ENCODE measurements at places on chromosomes 16 and 17.
A peak's percentile ranks its signal among the peaks of the same experiment; 100 is the strongest.

- no peak for DNase-seq
Measured at GRCh38 chr17:76076146-76076764, 1.7 kb downstream of the GALR2 start.

- DNase-seq = no peak
Measured at GRCh38 chr17:10875984-10876555, 38.2 kb upstream of the PIRT start.

DNA sequence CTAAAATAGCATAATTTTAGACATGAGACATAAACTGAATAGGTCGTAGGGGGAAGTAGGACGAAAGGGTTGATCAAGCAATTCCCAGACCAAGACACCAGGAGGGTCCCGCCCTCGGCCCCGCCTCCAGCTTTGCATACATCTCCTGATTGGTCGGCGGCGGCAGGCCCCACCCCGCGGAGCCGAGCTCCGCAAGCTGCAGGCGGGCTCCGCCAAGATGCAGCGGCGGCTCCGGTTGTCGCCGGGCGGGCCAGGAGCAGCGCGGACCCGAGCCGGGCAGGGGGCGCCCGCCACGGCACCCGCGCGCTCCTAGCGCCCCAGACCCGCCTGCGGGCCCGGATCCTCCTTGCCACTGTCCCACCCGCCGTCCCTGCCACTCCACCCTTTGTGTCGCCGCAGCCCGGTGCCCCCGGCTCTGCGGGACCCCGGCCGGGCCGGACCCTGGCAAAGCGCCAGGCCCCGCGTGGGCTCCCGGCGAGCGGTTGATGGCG lies at the start of gene CDR2L:
Gene CDR2L (plus strand): TSS at position 215 of the 491 bp plus-strand sequence. CDS start 412 bp downstream, outside the sequence.
- peak; percentile 82 for DNase-seq

- DNase-seq = no peak
Measured at GRCh38 chr17:65559804-65560627, 1.4 kb downstream of the AXIN2 start.

DNA sequence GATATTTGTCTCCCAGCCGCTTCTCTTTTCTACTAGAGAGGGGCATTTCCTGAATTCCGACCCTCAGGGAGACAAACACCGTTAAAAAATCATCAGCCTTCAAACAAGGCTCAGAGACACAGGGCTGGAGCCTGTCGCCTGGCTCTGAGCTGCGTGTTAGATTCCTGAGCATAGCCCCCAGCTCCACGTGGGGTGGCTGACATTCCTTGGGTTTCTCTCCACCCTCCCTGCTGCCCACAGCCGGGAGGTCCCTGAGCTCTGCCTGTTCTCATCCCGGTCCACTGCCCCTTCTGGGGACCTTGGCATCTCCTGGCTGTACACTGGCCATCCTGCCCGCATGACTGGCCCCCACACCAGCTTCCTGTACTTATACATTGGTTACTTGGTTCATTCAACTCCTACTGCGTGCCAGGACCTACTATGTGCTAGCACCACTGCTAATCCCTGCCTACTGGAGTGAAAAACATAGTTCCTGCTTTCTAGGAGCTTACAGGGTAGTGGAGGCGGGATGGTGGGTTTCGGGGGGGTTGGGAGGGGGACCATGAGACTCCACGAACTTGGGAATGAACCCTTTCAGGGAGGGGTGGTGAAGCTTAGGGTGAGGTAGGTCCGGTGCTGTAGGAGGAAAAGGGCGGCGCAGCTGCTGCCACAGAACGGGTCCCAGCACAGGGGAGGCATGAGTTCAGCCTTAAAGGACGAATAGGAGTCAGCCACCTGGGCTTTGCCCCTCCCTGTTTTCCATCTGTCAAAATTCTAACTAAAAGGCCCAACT lies 52.1 kb upstream of the TMEM132E start:
- no peak for DNase-seq

- DNase-seq = no peak
Measured at GRCh38 chr17:5203908-5204294, 12.2 kb upstream of the ZNF594 start.

DNA sequence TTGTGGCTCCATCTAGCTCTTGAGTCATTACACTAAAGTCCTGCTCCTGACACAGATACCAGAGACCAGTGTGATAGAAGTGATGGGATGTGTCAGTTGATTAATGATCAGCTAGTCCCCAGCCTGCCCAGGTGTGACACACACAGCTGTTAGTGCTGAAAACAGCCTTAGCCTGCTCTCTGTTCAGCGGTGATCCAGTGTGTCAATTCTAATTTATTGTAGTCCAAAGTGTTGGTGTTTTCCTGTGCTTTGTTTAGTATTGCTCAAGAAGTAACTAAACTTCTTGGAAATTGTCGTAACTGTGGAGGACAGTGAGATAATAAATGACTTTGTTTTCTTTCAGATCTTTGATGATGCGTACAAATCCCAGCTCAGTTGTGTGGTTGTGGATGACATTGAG lies 92.3 kb downstream of the WNT3 start:
- DNase-seq = no peak

DNA sequence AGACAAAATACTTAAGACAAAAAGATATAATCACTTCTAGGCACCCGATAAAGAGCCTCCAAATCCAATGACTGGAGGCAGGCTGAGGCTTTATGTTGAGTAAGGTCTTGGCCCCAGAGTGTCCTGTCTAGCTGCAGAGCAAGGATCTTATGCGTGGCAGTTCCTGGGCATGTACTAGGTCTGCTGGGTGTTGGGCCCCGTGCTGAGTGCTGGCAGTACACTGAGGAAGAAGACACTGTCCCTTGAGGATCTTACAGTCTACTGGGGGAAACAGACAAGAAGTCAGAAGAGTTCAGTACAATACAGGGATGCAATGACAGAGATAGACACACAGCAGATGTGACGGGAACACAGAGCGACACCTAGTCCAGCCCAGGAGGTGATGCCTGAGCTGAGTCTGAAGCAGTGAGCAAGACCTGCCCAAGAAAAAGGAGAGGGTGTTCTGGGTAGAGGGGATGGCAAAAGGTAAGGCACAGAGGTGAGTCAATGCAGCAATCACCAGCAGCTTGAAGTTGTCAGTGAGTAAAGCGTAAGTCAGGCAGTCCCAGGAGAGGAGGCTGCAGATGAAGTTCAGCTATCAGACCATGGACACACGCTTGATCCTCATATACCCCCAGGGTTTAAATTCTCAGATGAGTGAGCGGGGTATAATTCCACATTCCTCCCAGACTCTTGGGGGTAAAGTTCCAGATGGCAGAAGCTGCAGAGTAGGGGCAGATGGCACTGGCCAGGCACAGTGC lies 18.1 kb downstream of the MAP3K14 start:
- DNase-seq = no peak

GRCh38 chr17:61221181-61221580 lies 178.5 kb upstream of the TBX2 start:
- no peak for DNase-seq

- no peak for DNase-seq
Measured at GRCh38 chr16:8587065-8587464, 3.2 kb downstream of the TMEM114 start.

GRCh38 chr17:4768298-4768697 lies 3.4 kb upstream of the TM4SF5 start:
- DNase-seq = no peak

- DNase-seq = no peak
Measured at GRCh38 chr16:71524566-71525553, 1.4 kb upstream of the CHST4 start.

DNA sequence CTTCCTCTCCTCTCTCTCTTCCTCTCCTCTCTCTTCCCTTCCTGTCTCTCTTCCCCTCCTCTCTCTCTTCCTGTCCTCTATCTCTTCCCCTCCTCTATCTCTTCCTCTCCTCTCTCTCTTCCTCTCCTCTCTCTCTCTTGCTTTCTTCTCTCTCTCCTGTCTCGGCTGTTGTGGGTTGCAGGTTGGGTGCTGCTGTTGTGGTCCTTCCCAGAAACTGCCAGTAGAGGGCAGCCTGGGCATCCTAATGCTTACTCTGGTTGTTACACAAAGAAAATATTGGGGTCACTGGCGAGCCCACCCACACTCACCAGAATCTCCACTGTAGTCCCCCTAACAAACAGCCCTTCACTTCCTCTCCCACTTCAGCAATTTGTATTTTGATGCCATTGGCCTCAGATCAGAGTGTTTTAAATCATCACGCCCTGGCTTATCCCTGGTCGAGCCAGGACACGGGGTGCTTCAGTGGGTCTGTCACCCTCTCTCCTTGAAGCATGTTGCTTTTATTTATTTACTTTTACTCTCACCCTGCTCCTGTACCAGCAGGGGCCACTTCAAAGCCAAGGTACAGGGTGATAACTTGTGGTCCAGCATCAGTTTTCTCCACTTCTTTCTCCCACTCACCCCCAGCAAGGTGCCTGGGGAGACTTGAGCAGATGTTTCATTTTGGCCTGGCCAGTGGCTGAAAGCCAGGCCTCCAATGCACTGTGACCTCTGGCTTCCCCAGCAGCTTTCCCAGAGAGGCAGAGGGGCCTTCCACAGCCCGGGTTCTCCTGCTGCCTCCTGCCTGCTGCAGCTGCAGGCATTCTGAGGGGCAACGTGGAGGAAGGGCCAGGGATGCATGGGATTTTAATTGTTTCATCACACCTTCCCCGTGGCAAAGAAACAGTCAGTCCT lies 4.7 kb upstream of the MMP15 start:
- no peak for DNase-seq

DNA sequence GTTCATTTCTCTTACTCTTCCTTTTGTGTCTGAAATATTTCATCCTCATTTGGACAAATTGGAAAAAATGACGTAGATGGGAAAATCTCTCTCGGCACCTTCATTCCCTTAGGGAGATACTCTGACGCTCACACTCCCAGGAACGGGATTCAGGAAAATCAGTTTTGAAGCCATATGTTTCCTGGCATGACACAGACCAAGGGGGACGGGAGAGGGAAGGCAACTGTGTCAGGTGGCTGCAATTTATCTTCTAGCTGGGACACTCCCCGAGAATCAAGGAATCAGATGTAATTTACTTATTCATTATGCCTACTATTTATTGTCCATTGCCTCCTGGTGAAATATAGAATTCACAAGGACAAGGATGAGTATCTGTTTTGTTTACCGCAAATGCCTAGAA lies 65.5 kb downstream of the IRX5 start:
- DNase-seq = no peak

DNA sequence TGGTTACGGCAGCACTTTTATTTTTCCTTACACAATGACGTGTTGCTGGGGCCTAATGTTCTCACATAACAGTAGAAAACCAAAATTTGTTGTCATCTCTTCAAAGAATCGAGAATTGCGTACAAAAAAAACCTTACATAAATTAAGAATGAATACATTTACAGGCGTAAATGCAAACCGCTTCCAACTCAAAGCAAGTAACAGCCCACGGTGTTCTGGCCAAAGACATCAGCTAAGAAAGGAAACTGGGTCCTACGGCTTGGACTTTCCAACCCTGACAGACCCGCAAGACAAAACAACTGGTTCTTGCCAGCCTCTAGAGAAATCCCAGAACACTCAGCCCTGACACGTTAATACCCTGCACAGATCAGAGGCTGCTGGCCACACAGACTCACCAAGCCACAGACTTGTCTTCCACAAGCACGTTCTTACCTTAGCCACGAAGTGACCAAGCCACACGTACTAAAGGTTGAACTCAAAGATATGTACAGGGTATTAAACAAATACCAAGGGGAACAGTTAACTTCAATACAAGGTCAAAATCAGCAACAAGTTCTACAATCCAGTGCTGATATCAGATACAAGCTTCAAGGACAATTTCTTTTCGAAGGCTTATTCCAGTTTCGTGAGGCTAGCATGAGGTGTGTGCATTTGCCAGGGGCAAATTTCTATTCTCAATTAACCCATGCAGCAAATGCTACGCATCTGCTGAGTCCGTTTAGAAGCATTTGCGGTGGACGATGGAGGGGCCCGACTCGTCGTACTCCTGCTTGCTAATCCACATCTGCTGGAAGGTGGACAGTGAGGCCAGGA lies 2.4 kb downstream of the ACTG1 start:
- DNase-seq = no peak

DNA sequence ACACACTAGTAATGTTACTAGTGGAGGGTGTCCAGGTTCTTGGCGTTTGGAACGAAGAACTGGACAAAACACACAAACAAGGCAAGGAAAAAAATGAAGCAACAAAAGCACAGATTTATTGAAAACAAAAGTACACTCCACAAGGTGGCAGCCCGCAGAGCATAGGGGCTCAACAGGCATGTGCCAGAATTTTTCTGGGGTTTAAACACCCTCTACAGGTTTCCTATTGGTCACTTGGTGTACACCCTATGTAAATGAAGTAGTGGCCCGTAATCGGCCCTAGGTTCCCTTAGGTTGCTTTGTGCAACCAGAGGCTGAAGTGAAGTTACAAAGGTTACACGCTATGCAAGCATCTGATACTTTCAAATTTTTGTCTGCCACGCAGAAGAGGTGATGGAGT lies 8.1 kb downstream of the OR2C1 start:
- no peak for DNase-seq

GRCh38 chr16:26334218-26335111 lies 642.7 kb downstream of the HS3ST4 start:
- DNase-seq = no peak

- DNase-seq = no peak
Measured at GRCh38 chr17:76546556-76547182, 6.8 kb downstream of the PRCD start.

- no peak for DNase-seq
Measured at GRCh38 chr16:12271006-12271405, 294.5 kb downstream of the SNX29 start.

DNA sequence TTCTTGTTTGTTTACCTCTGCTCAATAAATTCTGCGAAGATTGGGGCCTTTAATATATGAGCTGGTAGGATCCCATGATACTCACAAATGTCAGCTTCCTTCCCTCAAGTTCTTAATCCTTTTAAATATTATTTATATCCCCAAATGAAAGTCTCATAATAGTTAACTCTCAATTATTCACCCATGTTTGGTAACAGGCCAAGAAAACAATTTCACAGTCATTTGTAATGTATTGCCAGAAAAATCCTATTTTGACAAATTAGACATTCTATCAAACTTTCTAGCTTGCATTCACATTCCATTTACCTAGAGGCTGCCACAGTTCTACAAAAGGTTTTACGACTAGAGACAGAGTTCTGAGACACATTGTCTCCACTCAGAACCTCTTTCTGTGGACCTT lies 441.2 kb downstream of the UTP18 start:
- no peak for DNase-seq

DNA sequence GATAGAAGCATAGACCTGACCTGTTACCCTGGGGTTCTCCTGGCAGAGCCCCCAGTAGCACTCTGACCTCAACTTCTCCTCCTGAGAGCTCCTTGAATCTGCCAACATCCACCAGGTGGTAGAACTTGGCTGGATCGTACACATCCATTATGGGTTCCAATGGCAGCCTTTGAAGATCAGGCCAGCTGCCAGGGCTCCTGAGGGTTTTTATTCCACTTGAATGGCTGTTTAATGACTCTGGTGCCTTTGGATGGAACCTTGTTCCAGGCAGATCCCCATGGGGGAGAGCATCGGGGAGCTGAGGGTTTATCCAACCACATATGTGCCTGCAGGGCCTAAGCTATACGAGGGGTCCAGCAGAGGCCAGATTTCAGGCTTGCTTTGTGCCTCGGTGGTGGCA lies 47.1 kb upstream of the CLEC19A start:
- DNase-seq = no peak
